ENCODE measurements at places on chromosomes 7 and 10.

GRCh38 chr10:27258838-27259812, 18.5 kb upstream of the ACBD5 start:
- DNase-seq, result no peak

GRCh38 chr7:80463272-80463920, 48.5 kb downstream of the GNAT3 start:
- no peak for DNase-seq

DNA sequence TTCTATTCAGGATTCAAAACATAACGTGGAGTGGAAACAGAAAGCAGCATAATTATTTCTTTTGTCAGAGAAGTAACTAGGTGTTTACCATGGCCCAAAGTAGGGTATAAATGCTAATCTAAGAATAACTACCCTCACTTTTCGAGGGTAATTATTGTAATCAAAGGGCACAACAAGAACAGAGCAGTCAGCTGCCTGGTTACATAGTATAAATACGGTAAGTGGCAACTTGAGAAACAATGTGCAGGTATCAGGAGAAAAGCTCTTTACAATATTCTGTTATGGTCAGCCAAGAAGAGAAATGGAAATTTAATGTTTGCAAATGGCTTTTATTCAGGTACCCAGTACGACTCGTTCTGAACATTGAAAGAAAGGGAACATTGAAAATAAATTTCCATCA, 242.0 kb upstream of the NPY start:
- DNase-seq, result no peak

- no peak for DNase-seq
Observed at GRCh38 chr7:69199661-69200060, 398.6 kb upstream of the AUTS2 start.

DNA sequence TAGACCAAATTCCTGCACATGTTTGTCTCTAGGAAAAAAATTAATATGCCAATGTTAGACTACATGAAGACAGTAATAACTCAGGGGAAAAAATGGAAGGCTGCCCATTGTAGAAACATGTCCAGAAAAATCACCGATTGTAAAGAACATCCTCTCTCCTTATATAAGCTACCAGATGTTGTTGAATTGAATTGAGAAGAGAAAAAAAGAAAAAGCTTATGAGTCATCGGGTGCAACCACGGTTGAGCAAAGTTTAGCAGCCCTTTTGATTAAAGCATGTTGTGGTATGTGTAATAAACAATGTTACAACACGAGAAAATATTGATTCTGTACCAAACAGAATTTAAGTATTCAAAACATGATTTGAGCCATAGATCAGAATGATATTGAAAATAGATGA, 102.3 kb upstream of the ARHGAP21 start:
- DNase-seq, result no peak

GRCh38 chr7:50655490-50655889, 90.3 kb upstream of the DDC start:
- no peak for DNase-seq

DNA sequence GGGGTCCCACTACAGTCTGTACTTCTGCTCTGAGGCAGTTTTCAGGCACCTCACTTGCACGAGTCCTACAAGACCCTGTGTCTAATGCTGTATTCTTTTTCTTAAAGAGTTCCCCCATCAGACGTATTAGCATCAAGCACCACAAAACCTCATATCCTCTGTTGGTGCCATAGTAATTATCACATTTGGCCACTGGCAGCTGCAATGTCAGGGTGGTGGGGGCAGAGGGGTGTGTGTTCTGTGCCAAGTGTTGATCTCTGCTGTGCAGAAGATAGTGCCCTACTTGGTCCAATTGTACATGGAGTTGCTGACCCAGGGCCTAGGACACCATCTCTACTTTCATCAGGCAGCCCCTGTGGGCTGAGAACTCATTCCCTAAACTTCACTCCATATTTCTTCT, 20.0 kb upstream of the JAZF1 start:
- DNase-seq, result no peak

GRCh38 chr10:117661316-117661715, 118.8 kb downstream of the EMX2 start:
- no peak for DNase-seq

DNA sequence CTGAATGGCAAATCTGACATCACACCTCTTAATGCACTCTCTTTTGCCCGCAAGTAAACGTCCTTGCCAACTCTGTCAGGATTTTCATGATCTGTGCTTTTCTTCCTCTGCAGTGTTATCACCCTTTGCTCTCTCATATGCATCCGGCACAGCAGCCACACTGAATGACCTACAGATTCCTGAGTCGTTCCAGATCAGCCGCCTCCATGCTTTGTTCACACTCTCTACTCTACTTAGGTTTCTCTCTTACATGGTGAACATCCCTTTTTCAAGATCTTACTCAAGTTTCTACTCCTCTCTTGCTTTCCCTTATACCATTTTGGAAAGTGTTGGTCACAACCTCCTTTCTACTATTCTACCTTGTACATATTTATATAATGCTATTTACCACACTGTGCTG, 127.7 kb upstream of the AOAH start:
- DNase-seq, result no peak

DNA sequence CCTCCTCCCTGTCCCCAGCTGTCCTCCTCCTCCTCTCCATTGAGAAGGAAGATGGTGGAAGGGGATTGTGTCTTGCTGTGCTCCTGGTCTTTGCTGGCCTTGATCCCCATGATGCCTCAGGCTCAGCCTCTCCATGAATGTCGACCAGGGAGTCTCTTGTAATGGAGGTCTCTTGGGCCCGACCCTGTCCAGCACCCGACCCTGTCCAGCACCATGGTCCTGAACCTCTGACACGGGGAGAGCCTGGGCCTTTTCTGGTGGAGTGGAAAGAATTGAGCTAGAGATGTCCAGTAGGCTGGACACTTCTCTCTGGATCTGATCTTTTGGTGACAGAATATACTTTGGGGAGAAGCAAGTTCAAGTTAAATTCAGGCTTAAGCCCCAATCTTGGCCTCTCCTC, 42.3 kb upstream of the HMX3 start:
- no peak for DNase-seq

DNA sequence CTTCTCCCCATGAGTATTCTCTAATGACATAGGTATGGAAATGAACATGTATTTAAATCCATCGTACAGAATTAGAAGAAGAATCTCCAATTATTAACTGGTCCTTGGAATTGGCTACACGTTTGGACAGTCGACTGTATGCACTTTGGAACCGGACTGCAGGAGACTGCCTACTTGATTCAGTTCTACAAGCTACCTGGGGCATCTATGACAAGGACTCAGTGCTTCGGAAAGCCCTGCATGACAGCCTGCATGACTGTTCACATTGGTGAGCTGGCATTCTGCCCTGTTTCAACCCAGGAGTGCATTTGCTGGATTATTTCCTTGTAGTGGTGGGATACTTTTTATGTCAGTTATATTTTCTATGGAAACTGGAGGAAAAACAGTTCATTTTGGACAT, 32.2 kb downstream of the ZRANB1 start:
- no peak for DNase-seq

GRCh38 chr10:123306290-123306689, 152.1 kb downstream of the BUB3 start:
- DNase-seq, result no peak
